HT1080 (cell line): ENCODE measurements at places on chromosomes 6 and 20.

- no peak for DNase-seq
These were observed 769.9 kb downstream of the HDGFL1 start for GRCh38 chr6:23339268-23339667.

DNA sequence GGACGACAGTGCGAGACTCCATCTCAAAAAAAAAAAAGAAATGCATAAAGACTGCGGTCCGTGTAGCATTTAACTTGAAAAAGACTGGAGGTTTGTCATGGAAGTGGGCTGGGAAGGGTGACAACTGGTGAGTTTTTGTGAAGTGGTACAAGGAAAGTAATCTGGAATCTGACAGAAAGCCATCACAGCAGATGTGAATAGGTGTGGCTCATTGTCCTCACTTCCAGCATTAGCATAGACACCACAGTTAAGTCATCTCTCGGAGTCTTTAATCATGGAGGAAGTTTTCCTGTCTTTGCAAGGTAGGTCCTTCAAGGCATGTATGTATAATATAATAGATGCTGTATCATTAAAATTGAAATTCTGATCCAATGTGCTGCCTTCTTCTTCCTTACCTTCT, 453.2 kb downstream of the TFAP2A start:
- DNase-seq: no peak

- DNase-seq: peak; percentile 81
These were observed at the start of gene TXLNB for GRCh38 chr6:139291813-139292619. TXLNB (minus strand) TSS chr6:139291998; CDS start chr6:139288899, 3,099 bp downstream.

DNA sequence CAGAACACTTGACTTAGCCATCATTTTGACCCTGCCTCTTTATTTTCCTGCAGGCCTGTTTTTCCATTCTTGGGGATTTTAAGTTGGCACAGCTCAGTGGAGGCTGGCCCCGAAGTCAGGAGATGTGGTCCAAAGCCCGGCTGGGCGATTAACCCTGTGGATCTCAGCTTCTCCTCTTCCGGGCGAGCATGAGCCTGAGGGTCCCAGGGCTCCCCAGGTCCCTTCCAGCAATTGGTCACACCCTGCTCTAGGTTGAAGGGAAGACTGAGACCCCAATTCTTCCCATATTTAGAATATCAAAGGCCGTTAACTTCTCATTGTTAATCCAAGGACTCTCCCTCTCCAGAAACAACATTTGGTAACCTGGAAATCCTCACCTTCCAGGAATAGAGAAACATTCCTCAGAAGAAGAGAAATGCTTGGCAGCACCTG, 2.3 kb downstream of the THBS2 start:
- DNase-seq: no peak

DNA sequence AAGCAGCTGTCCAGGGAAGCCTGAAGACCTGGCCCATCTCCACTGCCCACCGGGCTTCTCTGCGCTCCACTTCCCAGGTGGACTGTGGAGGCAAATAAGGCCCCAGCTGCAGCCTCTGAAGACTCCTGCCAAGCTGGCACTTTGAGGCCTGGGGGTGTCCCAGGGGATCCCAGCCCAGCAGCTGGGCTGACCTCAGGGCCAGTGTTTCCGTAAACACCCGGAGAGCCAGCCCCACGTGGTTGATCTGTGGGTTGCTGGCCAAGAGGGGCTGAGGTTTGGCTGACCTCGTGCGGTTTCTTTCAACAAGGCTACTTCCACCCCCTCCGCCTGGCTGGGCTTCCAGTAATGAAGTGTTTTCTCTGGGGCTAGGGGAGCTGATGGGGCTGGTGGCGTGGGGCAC, 12.4 kb upstream of the CCN5 start:
- peak; percentile 53 for DNase-seq

DNA sequence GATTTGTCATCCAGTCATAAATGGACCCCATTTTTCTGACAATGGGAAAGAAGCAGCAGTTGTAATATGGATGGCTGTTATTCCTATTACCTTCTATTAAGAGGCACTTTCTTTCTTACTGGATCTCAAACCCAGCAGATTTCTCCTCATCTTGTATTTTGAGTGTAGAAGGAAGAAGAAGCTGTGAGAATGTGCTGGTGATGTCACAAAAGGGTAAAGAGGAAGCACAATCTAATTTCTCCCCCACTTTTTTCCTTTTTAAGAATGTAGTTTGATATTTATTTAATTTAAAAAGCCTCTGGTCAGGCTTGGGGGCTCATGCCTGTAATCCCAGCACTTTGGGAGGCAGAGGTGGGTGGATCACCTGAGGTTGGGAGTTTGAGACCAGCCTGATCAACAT, 100.0 kb upstream of the JARID2 start:
- no peak for DNase-seq

GRCh38 chr20:62119591-62120364, 2.5 kb upstream of the LSM14B start:
- DNase-seq: no peak

GRCh38 chr20:433300-433975, 25.3 kb downstream of the RBCK1 start:
- peak; percentile 48 for DNase-seq

DNA sequence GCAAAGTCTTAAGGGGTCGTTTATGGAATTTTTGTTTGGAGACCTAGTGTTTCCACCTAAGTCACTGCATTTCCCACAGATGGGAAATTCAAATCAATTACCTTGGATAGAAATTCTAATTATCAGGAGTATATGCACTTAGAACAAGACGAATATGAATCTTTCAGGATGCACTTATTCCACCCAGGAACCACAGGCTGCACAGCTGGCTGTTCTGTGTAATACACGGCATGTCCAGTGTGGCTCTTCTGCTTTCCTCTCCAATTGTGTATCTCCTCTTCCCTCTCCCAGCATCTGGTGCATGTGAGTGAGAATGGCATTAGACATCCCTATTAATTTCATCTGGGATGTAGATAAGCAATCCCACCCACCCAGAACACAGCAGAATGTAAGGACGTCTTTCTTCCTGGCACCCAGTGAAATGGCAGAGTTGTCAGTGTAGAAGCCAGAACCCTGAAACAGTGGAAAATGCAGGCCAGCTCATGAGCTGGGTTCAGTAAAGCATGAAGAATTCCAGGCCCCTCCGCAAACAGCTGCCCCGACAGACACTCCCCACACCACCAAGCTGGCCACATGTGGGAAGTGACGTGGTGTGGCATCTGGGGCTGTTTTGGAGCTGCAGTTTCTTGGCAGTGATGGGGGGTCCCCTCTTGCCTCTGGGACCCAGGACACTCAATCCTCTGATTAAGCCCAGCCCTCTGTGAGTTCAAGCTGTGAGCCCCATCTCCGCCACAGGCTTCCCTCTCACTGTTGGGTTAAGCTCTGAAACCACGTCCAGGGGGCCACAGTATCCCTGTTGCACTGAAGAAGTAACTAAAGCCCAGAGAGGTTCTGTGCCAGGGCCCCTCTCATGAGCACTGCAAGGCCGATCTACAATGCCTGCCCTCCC, 180.1 kb upstream of the CST7 start:
- DNase-seq: no peak

DNA sequence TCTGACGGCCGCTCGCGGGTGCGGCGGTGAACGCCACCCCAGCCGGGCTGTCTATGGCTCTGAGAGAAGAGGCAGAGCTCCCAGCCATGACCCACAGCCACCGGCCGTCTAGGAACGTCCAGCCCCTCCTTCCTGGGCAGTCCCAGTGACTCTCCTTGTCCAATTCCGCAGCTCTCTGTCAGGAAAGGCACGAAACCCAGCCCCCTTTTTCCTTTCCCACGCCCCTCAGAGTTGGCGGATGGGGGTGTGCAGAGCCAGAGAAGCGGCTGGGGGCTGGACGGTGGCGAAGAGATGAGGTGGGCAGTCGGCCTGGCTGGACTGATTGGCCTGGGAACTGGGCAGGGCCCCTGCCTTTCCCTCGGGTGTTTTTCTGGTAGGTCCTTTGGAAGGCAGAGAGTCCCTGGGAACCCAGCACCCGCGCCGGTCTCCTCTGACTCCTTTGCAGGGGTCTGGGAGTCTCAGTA, 1.5 kb downstream of the EBF4 start:
- DNase-seq: no peak

DNA sequence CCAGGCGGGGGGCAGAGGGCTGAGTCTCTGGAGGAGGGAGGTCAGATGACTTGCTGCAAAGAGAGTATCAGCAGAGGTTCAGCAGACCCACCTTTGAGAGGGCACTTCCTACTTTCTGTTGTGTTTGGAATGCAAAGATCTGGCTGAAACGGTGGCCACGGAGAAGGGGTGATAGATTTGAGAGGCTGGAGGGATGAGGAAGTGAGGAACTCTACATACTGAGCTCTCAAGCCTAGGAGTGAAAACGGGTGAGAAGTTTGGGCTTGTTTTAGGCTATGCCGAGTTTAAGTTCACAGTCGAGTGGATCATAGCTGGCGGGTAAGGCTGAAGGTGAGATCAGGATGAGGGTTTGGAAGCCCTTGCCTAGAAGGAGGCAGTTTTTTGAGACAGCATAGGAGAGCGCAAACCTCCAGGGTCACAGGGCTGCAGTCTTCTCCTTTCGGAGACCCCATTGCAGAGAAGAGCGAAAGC, 477 bp upstream of the ITPA start:
- no peak for DNase-seq

GRCh38 chr20:24131684-24132083, 143.1 kb upstream of the GGTLC1 start:
- peak; percentile 36 for DNase-seq

GRCh38 chr6:128784266-128784665, 98.7 kb upstream of the LAMA2 start:
- no peak for DNase-seq

DNA sequence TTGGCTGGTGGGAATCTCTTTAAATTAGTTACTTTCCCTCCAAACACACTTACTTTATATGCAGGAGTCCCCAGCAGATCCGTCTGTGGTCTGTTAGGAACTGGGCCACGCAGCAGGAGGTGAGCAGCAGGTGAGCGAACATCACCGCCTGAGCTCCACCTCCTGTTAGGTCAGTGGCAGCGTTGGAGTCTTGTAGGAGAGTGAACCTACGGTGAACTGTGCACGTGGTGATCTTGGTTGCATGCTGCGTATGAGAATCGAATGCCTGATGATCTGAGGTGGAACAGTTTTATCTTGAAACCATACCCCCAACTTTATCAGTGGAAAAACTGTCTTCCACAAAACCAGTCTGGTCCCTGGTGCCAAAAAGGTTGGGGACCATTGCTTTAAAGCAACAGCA, 5.0 kb downstream of the SERPINB6 start:
- no peak for DNase-seq

GRCh38 chr20:1861347-1861976, 33.7 kb upstream of the SIRPA start:
- no peak for DNase-seq

GRCh38 chr20:60395991-60396390, 437.8 kb downstream of the CDH26 start:
- no peak for DNase-seq

DNA sequence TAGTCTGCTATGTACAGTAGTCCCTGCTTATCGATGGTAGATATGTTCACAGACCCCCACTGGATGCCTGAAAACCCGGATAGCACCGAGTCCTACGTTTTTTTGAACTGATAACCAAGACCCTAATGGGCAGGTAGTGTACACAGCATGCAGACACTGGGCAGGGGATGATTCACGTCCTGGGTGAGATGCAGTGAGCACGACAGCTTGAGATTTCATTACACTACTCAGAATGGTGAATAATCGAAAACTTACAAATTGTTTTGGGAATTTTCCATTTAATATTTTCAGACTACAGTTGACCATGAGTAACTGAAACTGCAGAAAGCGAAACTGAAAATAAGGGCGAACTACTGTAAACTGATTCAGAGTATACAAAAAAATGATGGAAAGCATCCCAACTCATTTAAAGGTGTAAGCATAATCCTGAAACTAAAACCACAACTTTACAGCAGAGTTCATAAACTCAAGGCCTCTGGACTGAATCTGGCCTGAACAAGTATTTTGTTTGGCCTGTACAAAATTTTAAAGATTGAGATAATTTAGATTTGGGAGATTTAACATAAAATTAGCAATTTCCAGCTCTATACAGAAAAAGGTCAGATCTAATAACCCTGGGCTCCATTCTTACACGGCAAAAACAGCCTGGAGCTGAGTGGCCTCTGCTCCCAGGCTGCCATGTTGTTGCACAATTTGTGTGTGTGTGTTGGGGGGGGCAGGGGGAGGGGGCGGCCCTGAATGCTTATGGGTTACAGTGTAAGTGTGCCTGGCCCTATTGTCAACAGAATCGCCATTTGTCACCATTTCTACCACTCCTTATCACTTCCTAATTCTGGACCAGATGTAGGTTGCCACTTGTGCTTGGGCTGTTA, 34.9 kb downstream of the RNF24 start:
- peak; percentile 58 for DNase-seq

- peak; percentile 63 for DNase-seq
These were observed 95.4 kb downstream of the KHDC1L start for GRCh38 chr6:73129653-73130443.

- peak; percentile 88 for DNase-seq
These were observed 1.4 kb downstream of the CLIC1 start for GRCh38 chr6:31734821-31735406.

GRCh38 chr6:122681705-122682104, 71.5 kb downstream of the PKIB start:
- no peak for DNase-seq
